ENCODE measurements at places on chromosomes 5 and 9.

GRCh38 chr5:141889282-141889871 is 11.2 kb upstream of the PCDH1 start:
- no peak for DNase-seq

GRCh38 chr5:94698197-94698596 is 79.7 kb downstream of the SLF1 start:
- no peak for DNase-seq

DNA sequence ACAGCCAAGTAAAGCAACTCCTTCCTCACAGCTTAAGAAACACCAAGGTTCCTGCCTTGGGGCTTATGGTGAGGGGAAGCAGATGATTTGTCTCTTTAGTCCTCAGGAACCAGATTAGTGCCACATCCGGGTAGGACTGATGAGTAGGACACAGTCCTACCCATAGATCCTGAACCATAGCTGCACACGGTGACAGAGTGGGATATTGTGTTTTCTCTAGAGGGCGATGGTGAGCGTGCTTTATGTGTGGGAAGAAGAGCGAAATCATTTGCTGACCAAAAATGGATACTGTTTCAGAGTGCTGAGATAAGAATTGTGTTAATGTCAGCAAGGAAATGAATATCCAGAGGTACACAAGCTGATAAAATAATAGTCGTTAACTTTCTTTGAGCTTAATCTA is 209.0 kb upstream of the FBXL7 start:
- DNase-seq = no peak

GRCh38 chr9:94610181-94610606 is 16.6 kb upstream of the FBP2 start:
- DNase-seq = no peak

- no peak for DNase-seq
These were observed 150.0 kb downstream of the NSG2 start for GRCh38 chr5:174195517-174195916.

GRCh38 chr9:36263683-36264082 is 5.4 kb upstream of the GNE start:
- no peak for DNase-seq

GRCh38 chr5:141753971-141754713 is 72.1 kb upstream of the ARAP3 start:
- DNase-seq = peak; percentile 3

- DNase-seq = no peak
These were observed 2.3 kb downstream of the CDKN2B-AS1 start for GRCh38 chr9:21996858-21997257.

DNA sequence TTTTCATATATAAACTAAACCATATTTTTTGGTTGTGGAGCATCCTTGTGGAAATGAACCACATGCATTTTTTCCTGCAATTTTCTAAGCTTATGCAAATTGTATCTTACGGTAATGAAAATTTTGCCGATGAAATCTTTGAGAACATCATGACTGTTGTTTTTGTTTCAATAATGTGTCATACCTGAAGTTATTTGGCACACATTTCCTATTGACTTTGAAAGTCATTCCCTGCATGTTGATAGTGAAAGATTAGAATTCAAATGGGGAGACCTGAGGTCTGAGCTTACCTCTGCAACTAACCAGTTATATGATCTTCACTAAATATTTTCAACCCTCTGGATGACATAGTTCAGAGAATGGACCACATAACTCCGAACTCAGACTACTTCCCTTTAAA is 88.5 kb downstream of the PRR16 start:
- no peak for DNase-seq

DNA sequence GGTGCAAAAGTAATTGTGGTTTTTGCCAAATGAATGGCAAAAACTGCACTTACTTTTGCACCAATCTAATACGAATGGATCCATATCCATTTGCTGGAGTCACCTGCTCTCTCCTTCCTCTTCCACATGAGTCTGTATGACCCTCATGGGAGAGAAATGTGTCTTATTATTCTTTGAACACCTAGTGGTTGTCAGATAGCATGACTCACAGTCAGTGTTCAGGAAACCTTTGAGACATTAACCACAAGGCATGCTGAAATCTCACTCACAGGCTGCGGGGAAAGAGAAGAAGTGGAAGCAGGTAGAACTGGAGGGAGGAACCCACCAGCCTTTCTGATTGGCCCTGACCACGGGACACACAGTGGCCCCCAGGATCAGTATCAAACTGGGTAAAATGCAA is 222.8 kb upstream of the KLF4 start:
- no peak for DNase-seq

DNA sequence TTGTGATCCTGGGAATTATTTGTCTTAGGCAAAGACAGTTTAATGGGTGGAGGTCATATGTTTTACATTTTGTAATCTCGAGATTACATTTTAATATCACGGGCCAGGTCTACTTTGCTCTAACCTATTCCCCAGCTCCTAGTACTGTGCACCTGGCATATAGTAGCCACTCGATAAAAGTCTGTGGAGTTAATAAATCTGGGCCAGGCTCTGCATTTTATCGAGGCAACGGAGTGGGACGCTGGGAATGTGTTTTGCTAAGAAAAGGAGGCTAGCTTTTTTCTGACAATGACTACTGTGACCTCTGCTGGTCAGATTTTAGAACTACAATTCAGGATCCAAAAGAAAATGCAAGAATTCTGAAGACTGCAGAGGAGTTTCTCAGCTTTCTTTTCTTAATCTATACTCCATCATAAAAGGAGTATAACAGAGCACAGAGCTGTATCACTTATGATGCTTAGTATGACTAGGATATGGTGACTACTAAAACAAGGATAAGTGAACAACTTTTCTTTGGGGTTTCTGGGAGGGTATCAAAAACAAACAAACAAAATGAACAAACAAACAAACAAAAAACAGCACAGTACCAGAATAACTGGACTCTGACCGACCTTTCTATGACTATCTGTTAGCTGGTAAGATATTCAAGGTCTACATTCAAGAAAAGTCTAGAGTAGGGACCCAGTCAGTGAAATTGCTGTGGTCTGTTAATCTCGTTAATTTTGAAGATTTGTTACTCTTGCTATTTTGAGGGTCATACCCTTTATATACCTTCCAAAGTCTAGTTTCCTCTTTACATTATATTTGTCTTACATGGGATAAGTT is 46.1 kb upstream of the CER1 start:
- no peak for DNase-seq

- DNase-seq = no peak
These were observed 47.7 kb downstream of the CNTRL start for GRCh38 chr9:121122246-121123032.

GRCh38 chr5:164688437-164688836 is 1183.0 kb downstream of the MAT2B start:
- no peak for DNase-seq

DNA sequence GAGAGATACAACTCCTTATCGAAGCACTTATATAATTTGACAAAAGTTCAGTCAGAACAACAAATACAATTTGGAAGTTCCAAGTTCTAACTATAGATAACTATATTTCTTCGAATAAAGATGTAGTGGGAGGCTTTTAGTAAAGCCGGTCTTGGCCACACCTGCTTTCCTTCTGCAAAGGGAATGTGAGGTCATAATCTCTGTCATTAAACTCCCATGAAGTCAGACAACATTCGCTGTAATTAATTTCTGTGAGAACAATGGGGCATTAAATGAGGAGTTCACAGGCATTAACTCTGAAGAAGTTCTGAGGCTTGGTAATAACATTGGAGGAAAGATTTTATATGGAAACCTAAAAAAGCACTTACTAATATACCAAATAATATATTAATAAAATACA is 67.5 kb downstream of the MCTP1 start:
- no peak for DNase-seq

GRCh38 chr5:170617533-170618490 is 114.0 kb downstream of the KCNIP1 start:
- no peak for DNase-seq

- no peak for DNase-seq
These were observed 1.1 kb downstream of the SSNA1 start for GRCh38 chr9:137189297-137190295.

DNA sequence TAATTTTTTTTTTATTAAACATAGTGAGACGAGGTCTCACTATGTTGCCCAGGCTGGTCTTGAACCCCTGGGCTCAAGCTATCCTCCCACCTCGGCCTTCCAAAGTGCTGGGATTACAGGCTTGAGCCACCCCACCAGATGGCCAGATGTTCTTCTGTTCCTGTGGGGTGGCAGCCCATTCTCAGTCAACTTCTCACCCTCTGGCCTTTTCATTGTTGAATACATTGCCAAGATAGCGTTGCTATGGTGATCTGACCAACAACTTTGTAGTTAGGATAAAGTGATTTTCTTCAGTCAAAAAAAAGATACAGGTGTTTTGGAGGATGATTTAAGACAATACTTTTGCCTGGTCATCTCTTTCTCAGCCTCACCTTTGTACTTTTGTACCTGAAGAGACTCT is 109.1 kb downstream of the EGFLAM start:
- no peak for DNase-seq

DNA sequence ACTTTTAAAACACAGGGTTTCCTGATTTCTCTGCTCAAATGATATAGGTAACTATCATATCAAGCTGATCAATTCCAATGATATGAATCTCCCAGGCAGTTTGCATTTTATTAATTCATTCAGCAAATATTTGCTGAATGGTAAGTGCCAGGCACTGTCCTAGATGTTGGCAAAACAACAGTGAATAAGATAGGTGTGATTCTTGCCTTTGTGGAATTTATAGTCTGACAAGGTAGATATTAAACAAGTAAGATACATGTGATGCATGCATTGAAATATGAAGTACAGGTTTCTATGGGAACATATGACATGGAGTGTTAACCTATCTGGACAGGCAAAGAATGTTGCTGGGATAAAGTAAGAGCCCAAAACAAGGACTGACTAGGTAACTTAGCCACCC is 231.8 kb upstream of the DAB2 start:
- DNase-seq = no peak

GRCh38 chr5:132773114-132773513 is 3.9 kb downstream of the SEPTIN8 start:
- DNase-seq = no peak
